ENCODE measurements at places on chromosomes 3 and 15.

GRCh38 chr3:42895580-42895868, 10.4 kb upstream of the ZNF662 start:
- H3K27me3 ChIP-seq = peaks cover 4% of the 10 kb centered on the region
- H3K4me1 ChIP-seq = peaks cover 5% of the 10 kb centered on the region
- no peak overlapping the region for H3K4me3 ChIP-seq
- H3K36me3 ChIP-seq = no peaks in the 10 kb centered on the region
- DNase-seq = no peak

DNA sequence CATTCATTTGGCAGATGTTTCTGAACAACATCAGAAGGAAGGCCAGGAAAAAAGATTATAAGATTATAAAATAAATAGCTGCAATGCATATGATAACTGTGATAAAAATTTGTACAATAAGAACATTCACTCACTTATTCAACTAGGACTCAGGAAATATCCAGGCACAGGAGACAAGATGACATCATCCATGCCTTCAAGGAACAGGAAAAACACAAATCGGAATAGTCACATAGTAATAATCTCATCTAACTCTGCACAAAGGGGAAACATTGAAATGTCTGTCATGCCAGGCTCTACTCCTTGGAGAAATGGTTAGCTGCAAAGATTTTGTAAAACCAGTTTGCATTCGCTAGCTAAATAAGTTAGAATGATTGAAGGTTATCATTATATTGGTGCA, 233.5 kb upstream of the AGTR1 start:
- H3K36me3 ChIP-seq = no peaks in the 10 kb centered on the region
- no peak overlapping the region for H3K4me3 ChIP-seq

- no peak overlapping the region for H3K4me3 ChIP-seq
- H3K36me3 ChIP-seq = no peaks in the 10 kb centered on the region
- DNase-seq = no peak
- H3K27me3 ChIP-seq = no peaks in the 10 kb centered on the region
- no peak overlapping the region for H3K27ac ChIP-seq
- no peaks in the 10 kb centered on the region for H3K4me1 ChIP-seq
Observed at GRCh38 chr3:178802993-178803693, 266.9 kb downstream of the KCNMB2 start.

DNA sequence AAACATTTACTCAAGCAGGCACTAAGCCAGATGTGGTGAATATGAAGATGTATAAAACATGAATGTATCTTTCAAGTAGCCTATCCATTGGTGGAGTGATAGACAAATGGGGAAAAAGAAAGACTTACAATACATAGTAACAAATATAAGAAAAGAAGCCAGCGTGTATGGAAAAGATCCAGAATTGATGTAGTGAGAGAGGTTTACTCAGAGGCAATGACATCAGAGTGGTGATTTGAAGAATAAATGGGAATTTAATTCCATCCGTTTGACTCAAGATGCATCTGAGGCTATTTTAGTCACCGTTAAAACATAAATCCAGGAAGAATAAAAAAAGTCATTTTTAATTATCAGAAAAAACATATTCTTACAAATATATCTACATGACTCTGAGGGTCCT, 162.6 kb downstream of the IL1RAP start:
- DNase-seq = no peak
- H3K27ac ChIP-seq = no peak overlapping the region
- no peak overlapping the region for H3K4me3 ChIP-seq
- no peaks in the 10 kb centered on the region for H3K36me3 ChIP-seq

DNA sequence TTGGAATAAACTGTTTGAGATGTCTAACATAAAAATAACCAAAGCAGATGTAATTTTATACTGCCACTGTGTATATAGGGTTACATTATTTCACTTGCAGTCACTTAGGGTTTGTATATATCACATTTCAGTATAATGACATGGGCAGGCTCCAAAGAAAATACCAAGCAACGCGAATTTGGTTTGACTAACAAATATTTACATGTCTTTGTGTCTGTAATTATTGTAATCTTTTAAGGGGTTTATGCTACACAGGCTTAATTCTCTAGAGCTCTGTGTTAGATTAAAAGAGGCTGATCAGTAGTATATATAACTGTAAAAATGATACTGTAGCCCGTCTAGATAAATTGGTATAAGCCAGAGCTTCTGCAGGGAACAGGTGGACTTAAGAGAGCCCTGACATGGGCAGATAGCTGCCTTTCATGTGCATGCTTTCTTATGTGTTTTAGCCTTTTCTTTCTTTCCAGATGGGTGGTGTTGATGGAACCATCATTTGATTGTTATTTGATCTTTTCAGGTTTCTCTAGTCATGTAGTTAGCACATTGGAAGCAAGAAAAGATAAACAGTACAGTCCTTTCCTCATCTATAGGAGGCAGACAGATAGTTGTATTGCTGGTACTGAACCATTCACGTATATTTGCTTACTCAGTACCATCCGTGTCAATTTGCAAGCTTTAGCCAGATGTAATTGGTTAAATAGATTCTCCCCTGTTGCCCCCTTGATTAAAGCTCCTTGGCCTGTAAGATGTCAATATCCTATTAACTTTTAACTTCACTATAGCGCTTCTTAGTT, 86.1 kb downstream of the GALK2 start:
- peaks cover 25% of the 10 kb centered on the region for H3K36me3 ChIP-seq
- H3K27ac ChIP-seq = no peak overlapping the region
- H3K4me1 ChIP-seq = no peaks in the 10 kb centered on the region
- H3K4me3 ChIP-seq = no peak overlapping the region
- no peak for DNase-seq

Measured in activated CD8-positive, alpha-beta T cell treated with anti-CD3 and anti-CD28 coated beads for 36 hours (primary cell).